ENCODE measurements at places on chromosomes 6 and 20.

- DNase-seq: no peak
These were observed 262.4 kb upstream of the SUPT3H start for GRCh38 chr6:45640081-45640491.

- no peak for DNase-seq
These were observed 54.7 kb downstream of the ELOVL5 start for GRCh38 chr6:53294095-53294494.

- DNase-seq: no peak
These were observed 11.9 kb upstream of the TMEM170B start for GRCh38 chr6:11525468-11526155.

- DNase-seq: no peak
These were observed 17.1 kb downstream of the IRF4 start for GRCh38 chr6:408599-409102.

- DNase-seq: no peak
These were observed 117.5 kb upstream of the KCNK16 start for GRCh38 chr6:39440039-39440426.

GRCh38 chr6:105894556-105894955 is 191.6 kb upstream of the PRDM1 start:
- no peak for DNase-seq

GRCh38 chr20:16167423-16168130 is 405.7 kb downstream of the KIF16B start:
- no peak for DNase-seq

GRCh38 chr6:24763578-24763977 is 11.2 kb upstream of the GMNN start:
- no peak for DNase-seq

- no peak for DNase-seq
These were observed 28.2 kb upstream of the PLAGL1 start for GRCh38 chr6:144036064-144036834.

DNA sequence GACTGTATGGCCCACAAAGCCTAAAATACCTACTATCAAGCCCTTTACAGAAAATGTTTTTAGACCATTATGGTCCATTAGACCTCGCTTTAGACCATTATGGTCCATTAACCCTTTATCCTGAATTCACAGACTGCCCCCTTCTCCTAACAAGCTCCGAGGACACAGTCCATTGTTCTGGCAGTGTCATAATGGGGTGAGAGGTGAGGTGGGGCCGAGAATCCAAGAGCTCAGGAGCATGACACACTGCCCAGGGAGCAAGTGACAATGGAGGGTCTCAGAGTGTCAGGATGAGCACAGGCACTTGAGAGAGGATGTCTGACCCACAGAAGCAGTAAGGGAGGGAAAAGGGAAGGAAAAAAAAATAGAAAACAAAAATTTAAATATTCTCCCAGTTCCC is 212.4 kb upstream of the NT5E start:
- DNase-seq: no peak

DNA sequence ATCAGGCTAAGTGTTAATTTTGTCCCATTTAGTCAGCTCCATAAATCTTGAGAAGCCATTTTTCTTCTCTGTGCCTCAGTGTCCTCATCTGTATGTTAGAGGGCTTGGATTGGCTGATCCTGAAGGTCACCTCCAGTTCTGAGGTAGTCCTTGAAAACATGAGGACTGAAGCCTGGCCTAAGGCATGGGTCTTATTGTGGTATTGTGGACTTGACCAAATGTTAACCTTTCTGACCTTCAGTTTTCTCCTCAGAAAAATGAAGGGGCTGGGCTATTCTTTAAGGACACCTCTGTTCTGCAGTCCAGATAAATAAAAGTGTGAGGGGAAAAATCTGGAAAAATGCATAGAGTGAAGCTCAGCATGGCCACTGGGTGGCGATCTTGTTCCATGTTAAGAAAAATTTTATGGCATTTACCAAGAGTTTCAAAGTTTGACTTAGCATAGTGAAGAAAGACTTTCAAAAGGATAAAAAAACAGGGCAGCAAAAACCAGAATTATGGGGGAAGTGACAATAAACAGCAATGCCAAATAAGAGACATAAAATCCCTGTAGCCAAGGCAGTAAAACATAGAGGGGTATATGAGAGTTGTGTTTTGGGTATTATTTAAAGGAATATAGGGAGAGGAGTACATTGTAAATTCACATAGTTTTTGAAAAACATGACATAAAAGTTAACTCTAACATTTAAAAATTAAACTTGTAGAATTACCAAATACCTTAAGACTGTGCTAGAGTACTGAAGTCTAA is 13.2 kb upstream of the TFB1M start:
- DNase-seq: peak; percentile 21

- DNase-seq: no peak
These were observed 40.0 kb downstream of the TOX2 start for GRCh38 chr20:43954704-43955061.

GRCh38 chr6:57174511-57174907 is 2.4 kb downstream of the BAG2 start:
- DNase-seq: no peak

- DNase-seq: no peak
These were observed 557.2 kb upstream of the AGPAT4 start for GRCh38 chr6:161830866-161831616.

DNA sequence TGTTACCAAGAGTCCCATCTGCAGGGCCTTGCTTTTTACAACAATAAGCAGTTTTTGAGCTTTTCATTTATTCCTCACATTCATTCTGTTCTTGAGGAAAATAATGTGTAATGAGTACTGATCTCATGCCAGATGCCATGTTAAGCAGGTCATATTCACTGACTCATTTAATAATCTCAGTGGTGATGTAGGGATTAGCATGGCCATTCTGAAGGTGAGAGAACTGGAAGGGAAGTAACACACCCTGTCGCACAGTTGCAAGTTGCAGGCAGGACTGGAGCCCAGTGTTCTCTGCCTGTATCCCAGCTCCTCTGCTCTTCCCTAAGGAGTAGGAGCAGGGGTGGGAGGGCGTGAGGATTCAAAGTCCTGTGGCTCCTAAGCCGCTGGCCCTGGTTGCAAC is 5.6 kb downstream of the PCIF1 start:
- no peak for DNase-seq

- no peak for DNase-seq
These were observed 827 bp downstream of the E2F3 start for GRCh38 chr6:20402342-20403069.

DNA sequence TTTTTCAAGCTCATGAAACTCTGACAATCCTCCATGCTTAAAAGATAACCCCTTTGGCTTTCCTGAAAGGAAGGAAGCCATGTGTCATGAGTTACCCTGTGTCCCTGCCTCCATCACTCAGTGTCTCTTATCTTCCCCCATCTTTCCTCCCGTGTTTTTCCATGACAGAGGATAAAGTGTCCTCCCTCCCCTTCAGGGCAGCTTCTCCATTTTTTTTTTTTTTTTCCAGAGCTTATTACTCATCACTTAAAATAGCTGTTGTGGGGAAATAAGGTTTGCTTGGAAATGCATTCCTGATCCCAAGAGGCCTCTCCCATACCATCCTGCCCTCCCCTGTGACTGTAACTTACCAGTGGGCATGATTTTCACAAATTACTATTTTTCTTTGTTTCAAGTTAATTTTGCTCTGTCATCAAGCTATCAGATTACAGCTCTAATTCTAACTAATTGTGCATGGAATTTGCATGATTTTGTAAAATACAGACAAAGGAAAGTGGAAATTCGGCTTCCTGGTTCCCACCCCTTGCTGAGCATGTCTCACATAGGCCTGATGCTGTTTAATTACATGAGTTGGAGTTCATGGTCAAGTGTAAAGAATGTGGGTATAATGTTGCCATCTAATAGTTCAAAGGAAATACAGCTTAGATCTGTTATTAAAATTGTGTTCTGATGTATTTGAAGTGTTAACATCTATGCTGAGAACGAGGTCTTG is 614.5 kb upstream of the FLRT3 start:
- DNase-seq: no peak

GRCh38 chr6:102742028-102742427 is 1348.5 kb downstream of the GRIK2 start:
- DNase-seq: no peak

DNA sequence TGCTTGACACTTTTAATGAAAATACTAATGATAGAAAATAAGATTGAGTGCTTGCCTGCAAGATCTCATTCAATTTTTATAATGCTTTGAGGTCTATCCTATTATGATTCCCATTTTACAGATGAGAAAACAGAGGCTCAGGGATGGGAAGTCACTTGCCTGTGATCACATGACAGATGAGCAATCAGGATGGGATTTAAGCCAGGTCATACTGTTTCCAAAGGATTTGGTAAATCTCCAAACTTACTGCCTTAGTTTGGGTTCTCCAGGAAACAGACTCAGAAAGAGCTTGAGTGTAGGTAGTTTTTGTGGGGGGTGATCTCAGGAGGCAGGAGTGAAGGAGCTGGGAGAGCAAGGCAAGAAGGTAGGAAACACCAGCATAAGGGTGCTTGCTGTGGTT is 456.3 kb downstream of the MAFB start:
- no peak for DNase-seq

GRCh38 chr6:151422981-151423380 is 28.9 kb downstream of the RMND1 start:
- DNase-seq: no peak

DNA sequence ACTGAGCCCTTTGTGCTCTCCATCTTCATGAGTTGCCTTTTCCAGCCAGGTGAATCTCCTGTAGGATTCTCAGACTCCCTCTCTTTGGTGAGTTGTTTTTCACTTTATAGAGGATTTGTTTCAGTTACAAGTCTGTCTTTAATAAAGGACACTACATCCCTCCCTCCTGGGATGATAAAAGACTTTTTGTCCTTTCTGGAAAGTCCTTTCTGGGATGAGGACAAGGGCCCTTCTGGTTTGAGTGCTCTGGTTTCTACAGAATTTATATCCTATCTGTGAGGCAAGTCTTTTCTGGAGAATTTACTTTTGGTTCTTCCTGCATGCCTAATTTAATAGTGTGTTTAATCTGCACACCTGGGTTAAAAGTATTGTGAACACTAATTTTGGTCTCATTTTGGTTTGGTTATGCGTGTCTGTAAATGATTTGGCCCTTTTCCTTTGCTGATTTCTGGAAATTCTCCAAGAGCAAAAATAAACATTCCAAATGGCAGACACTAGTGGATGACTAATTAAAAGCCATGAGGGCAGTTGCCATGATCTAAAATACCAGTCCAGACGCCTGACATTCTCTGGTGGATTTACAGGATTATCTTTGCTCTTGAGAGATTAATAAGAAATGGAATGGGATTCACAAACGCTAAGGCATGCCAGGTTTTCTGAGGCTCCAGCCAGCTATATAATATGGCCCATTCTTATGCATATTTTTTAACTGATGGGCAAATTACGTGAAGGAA is 44.8 kb downstream of the TCP11 start:
- DNase-seq: no peak

DNA sequence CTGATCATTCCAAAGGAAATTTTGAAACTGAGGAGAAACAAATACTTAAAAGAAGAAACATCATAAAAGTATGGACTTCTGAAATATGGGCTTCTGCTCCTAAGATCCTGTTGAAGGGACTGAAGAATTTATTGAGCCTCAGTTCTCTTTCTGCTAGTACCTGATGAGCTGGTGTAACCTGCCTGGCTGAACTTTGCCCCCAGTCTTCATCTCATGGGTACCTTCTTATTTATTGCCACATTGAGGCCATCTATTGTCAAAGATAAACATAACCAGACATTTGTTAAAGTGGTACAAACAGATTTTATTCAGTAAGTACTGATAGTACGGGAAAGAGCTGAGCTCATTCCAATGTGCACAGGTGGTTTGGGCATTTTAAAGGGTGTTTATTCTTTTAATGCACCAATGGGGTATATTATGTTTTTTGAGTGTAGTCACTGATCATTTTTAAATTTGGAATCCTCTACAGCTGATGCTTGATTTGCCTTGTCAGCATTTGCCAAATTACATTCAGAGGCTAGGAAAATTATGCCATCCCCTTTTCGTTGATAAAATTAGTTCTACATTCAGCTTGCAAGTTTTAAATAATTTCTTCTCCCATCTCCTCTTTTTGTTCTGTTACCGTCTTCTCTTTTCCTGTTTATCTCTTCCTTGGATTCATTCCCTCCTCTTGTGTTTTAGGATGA is 118.2 kb downstream of the PRIM2 start:
- no peak for DNase-seq

DNA sequence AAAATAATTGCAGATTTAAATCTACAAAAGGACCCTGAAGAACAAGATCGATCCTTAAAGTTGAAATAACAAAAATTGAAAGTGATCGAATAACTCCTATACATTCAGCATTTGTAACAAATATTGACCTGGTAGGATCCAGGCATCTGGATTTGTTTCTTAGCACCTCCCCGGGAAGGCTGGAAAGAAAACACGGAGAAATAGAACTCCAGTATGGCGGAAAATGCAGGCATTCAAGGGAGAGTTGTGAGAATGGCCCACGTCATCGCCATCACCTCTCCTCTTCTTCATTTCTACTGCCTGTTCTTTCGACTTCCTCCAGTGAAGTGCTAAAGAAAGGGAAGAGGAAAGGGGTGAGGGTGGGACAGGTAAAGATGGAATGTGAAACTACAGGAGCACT is 242.3 kb upstream of the TFAP2D start:
- no peak for DNase-seq

GRCh38 chr20:19539191-19539590 is 218.9 kb upstream of the RIN2 start:
- DNase-seq: no peak

- DNase-seq: no peak
These were observed 937 bp downstream of the TAF8 start for GRCh38 chr6:42051268-42051653.

GRCh38 chr6:70797625-70798024 is 129.9 kb downstream of the SMAP1 start:
- DNase-seq: no peak

- DNase-seq: no peak
These were observed 8.4 kb downstream of the ADAM33 start for GRCh38 chr20:3673221-3674070.

- DNase-seq: no peak
These were observed 36.9 kb upstream of the TPD52L1 start for GRCh38 chr6:125116710-125117109.

- DNase-seq: no peak
These were observed at the start of gene METTL24 for GRCh38 chr6:110357664-110358552. Gene METTL24, minus strand, starts transcription at chr6:110358349. Its CDS starts 77 bp downstream, at chr6:110358272.

DNA sequence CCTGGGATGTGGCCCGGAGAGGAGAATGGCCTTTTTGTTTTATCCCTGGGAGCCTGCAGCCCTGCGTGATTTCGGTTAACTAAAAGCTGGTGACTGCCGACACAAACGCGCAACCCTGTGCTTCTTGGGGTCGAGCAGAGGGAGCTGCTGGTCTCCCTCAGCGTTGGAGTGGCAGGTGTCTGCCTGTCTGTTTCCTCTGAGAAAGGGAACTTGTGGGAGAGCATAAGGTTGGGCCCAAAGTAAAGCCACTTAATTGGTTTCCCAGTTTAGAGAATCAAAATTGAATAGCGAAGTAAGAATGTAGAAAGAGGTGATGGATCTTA is 500 bp downstream of the LTV1 start:
- no peak for DNase-seq

GRCh38 chr6:169935348-169935718 is 183.9 kb downstream of the ERMARD start:
- DNase-seq: no peak
